Lung (tissue), 17 donors: ENCODE measurements at places on chromosomes 11 and 22. TPM values are rescaled to one million over a fixed set of nuclear protein-coding genes. Genes with fewer than 3 reads are reported as not detected.

DNA sequence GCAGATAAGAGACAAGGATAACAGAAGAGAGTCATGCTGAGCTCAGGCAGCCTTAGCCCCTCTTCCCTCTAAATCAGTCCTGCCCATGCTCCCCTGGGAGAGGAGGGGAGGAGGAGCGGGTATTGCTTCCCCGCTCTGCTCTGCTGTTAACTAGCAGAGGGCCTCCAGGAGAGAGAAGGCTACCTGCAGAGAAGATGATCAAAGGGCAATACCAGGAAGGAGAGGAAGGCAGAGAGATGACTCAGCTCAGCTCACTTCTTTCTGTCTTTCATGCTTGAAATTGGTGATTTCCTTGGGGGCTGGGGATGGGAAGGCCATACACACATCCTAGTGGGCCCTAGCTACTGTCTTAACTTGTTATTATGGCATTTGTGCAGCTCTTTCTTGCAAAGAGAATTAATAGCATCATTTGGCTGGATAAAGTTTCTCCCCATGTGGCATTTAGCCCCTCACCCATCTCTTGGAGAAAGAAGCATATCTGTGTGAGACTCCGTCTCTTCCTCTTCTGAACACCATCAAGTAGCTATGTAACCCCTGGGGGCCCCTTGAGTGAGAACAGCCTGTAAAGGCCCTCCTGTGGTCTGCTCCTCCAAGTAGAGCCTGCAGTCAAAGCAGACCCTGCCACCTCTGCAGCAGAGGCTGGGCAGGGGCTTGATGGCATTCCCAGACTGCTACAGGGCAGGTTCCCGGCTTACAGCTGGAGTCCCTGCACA is 33.4 kb upstream of the AMOTL1 start:
- H3K36me3 ChIP-seq = no peaks in the 10 kb centered on the region
- no peak for DNase-seq
- H3K27ac ChIP-seq = no peak overlapping the region
- peaks cover 2% of the 10 kb centered on the region for H3K4me1 ChIP-seq

MYOD1 gene
- not detected for total RNA-seq

- DNase-seq = no peak
- H3K36me3 ChIP-seq = no peaks in the 10 kb centered on the region
- no peak overlapping the region for H3K27ac ChIP-seq
- H3K4me3 ChIP-seq = no peak overlapping the region
- no peaks in the 10 kb centered on the region for H3K27me3 ChIP-seq
- H3K4me1 ChIP-seq = no peaks in the 10 kb centered on the region
Observed at GRCh38 chr11:106424111-106424510, 346.6 kb downstream of the AASDHPPT start.

- H3K4me3 ChIP-seq = no peak overlapping the region
- peak; percentile 71 for DNase-seq
- H3K27ac ChIP-seq = no peak overlapping the region
- H3K36me3 ChIP-seq = no peaks in the 10 kb centered on the region
- peaks cover 65% of the 10 kb centered on the region for H3K27me3 ChIP-seq
Observed at GRCh38 chr22:36829370-36830002, 12.7 kb upstream of the PVALB start.

DNA sequence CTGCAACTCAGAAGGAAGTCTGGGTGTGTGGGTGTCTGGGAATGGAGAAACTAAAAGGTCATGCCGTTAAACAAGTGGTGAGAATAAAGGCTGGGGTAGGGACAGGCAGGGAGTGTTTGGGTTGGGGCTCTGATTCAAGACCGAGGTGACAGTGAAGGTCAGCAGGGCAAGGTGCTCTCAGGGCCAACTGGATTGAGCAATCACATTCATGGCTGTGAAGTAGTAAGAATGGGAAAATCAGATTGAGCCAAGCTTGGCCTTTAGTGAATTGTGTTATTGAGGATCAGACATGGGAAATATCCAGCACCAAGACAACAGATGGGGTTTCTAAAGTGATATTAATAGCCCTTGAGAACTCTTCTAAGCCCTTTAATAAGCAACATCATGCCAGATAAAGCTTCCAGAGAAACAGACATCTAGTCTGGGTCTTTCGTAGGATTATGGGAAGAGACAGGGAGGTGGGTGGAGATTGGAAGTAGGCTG is 24.3 kb downstream of the SCN3B start:
- H3K27ac ChIP-seq = no peak overlapping the region
- H3K36me3 ChIP-seq = no peaks in the 10 kb centered on the region
- DNase-seq = no peak
- no peaks in the 10 kb centered on the region for H3K27me3 ChIP-seq

DNA sequence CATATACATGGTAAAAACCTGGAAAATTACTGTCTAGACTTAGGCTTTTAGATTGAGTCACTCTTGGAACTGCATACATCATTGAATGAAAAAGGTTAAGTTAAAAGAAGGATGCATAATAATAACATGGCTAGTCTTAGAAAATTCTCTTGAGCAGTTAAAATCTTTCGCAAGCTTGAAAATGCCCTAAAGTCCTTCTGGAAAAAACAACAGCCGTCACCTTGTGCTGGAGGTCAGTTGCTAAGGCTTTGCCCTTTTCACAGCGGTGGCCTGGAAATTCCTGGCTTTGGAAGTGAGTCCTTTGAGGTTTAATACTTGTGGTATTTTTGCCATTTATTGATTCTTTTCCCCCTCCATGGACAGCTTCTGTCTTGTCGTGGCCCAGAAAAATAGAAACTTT is 17.4 kb upstream of the FBLN1 start:
- H3K27ac ChIP-seq = no peak overlapping the region
- no peak for DNase-seq
- H3K4me3 ChIP-seq = no peak overlapping the region
- H3K27me3 ChIP-seq = no peaks in the 10 kb centered on the region

GRCh38 chr22:37138849-37139561 is 10.7 kb downstream of the IL2RB start:
- H3K4me1 ChIP-seq = no peaks in the 10 kb centered on the region

DNA sequence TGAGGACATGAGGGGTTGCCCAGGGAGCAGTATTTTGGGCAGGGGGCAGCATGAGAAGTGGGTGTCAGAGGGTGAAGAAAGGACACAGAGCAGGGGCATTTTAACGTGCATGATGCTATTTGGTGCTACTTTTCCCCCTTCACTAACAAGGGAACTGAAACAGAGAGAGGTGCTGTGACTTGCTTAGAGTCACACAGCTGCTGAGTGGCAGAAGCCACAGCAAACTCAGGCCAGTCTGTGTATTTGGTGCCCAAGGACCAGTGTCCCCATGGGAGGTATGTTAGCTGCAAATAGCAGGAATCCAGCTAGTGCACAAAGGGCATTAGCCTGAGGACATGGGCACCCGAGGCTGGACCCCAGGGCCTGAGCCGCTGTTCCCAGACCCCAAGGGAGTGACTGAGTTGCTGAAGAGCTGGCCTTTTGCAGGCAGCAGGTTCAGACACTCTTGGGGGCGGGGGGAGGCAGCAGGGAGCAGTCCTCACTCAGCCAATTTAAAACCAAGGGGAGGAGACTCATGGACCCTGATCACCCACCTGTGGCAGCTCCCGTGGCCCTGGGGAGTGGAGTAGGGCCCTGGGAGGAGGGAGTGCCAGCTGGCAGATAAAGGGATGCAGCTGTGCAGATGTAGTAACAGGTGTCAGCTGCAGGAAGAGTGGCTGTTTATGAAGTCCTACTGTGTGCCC is 14.6 kb downstream of the PARVG start:
- peaks cover 4% of the 10 kb centered on the region for H3K27me3 ChIP-seq
- H3K27ac ChIP-seq = no peak overlapping the region
- H3K4me1 ChIP-seq = no peaks in the 10 kb centered on the region

GRCh38 chr11:36441610-36442208 is 68.4 kb downstream of the TRAF6 start:
- DNase-seq = no peak
- H3K27me3 ChIP-seq = no peaks in the 10 kb centered on the region
- no peaks in the 10 kb centered on the region for H3K4me1 ChIP-seq
- H3K36me3 ChIP-seq = peaks cover 9% of the 10 kb centered on the region
- no peak overlapping the region for H3K4me3 ChIP-seq

DNA sequence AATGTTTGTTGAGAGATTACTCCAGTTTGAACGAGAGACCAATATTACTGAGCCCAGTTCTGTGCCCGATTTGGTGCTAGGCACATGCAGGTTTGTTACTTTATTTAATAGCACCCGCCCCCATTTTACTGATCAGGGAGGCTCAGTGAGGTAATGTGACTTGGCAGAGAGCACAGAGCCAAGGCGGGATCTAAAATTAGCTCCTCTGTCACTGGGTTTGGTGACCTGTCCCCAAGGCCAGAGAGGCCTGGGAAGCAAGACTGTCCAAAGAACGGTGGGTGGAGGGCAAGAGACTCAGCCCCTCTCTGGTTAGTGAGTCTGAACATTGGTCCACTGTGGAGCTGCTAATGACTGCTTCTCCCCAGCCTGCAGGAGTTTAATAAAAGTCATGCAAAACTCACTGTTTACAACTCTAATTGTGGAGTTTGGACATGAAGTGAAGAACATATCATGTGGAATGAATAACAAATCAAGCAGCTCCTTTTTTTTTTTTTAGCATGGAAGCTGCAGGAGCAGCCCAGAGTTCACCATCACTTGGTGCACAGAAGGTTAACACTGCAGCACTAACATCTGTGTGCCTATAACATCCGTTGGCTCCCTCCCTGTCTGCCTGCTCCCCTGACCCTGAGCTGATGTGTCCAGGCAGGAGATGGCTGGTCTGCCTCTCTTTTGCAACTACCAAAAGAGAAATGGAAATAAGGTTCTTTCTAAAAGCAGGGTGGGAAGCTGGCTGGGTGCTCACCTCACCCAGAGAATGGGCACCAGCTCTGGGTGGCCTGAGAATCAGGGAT is 39.0 kb downstream of the CSNK2A3 start:
- peak; percentile 50 for DNase-seq
- H3K27ac ChIP-seq = peak overlapping the region; percentile 77
- H3K36me3 ChIP-seq = no peaks in the 10 kb centered on the region
- H3K4me3 ChIP-seq = no peak overlapping the region
- H3K4me1 ChIP-seq = peaks cover 6% of the 10 kb centered on the region

SCARF2 gene
- total RNA-seq = 32.9 TPM

PANX3 gene
- total RNA-seq = not detected

GAL gene
- 0.61 TPM for total RNA-seq

DNA sequence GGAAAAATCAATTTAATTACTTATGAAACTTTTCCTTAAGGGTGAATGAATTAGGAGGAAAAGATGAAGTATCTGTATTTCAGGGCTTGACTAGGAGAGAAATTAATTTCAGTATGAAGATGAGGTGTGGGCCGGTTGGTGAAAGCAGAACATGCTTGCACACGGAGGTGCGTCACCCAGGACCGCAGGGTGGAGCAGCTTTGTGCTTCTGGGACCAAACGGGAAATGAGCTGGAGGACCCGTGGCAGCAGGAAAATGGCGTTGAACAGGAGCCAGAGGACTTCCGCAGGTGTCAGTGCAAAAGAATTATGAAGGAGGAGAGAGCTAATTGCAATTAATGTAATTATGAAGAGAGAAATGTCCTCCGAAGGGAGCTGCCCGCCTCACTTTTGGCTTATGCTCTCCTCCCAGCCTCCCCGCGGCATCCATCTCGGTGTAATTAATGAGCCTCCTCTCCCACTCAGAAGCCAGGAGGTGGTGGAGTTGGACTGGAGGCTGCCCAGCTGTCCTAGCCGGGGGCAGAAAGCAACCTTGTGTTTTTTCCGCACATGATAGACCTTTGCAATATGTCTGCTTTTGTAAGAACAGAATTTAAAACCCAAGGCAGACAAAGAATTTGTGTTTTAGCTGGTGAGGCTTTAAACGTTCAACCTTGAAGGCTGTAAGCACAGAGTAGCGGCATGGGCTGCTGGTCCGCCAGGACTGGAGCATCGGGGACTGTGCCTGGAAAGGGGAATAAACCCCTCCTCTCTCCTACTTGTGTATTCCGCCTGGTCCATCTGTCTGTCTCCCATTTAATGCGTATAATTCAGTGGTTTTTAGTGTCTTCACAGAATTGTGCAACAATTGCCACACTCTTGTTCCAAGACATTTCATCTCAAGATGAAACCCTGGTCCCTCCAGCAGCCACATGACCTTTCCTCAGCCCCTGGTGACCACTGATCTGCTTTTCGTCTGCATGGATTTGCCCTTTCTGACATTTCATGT is 180.6 kb downstream of the TBC1D22A start:
- no peaks in the 10 kb centered on the region for H3K27me3 ChIP-seq
- DNase-seq = no peak
- peak overlapping the region; percentile 91 for H3K27ac ChIP-seq
- H3K4me1 ChIP-seq = peaks cover 17% of the 10 kb centered on the region

CRYBA4 gene
- total RNA-seq = not detected

GRCh38 chr11:77967753-77968152 is 26.7 kb downstream of the INTS4 start:
- no peaks in the 10 kb centered on the region for H3K27me3 ChIP-seq
- H3K36me3 ChIP-seq = peaks cover 5% of the 10 kb centered on the region
- H3K27ac ChIP-seq = no peak overlapping the region
- no peak for DNase-seq

DNA sequence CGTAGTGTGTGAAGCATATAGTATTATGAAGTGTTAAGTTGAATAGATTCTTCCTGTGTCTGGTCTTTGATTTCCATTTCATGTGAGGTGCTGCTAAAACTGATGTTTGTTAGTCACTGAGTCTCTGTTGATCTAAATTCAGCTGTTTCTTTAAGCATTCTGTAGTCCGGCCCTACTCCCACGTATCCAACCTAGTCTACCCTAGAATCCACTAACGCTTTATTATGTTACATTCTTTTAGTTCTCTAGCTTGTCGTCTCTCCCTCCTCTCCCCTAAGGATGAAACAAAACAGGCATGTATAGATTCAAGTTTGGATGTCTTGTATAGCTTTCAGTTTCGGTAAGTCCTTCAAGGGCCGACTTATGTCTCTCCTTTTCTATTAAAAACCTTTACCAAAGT is 4.1 kb downstream of the WEE1 start:
- peak overlapping the region; percentile 73 for H3K27ac ChIP-seq
- H3K4me3 ChIP-seq = no peak overlapping the region
- no peak for DNase-seq
- H3K4me1 ChIP-seq = no peaks in the 10 kb centered on the region
- H3K27me3 ChIP-seq = no peaks in the 10 kb centered on the region
- H3K36me3 ChIP-seq = peaks cover 16% of the 10 kb centered on the region

DNA sequence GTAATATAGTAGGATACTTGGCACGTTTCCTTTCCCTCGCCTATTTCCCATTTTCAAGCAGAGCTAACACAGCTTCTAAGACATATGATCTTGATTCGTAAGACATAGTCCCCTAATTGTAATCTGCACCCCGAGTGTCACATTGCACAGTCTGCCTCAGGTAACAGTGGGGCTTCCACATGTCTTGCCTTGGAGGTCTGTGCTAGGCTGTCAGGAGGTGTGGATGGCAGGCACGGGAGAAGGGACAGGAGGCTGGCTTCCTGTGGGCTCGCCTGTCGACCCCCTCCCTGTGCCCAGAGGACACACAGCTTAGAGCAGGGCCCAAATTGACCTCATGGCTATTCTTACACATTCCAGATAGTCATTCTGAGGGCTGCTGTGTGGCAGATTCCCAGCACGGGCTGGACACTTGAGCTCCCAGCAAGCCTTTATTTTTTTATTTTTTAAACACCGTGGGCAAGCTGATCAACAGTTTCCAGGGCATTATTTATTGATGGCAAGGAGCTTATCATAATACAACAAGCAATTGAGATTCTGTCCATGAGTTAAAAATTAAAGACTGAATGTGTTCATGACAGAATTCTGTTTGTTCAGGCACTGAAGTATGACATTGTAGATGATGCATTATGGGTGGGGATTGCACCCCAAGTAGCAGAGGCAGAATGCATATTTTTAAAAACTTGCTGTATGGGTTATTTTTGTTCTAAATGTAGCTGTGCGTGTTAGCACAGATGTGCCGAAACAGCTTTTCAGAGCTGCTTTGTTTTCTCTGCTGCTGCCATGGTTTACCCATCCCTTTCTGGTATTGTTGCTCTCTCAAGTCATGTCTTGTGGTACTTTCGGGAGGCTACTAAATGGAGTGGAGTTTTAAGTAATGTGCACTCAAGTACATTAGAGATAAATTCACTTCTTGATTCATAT is 113.0 kb downstream of the ATXN10 start:
- no peak overlapping the region for H3K4me3 ChIP-seq
- no peaks in the 10 kb centered on the region for H3K36me3 ChIP-seq
- H3K27me3 ChIP-seq = no peaks in the 10 kb centered on the region
- peaks cover 15% of the 10 kb centered on the region for H3K4me1 ChIP-seq
